ENCODE measurements at places on chromosomes 5 and 9.

- DNase-seq = no peak
Measured at GRCh38 chr9:70630971-70631370, 216.5 kb upstream of the KLF9 start.

- no peak for DNase-seq
Measured at GRCh38 chr5:178590924-178591423, 781 bp upstream of the COL23A1 start.

DNA sequence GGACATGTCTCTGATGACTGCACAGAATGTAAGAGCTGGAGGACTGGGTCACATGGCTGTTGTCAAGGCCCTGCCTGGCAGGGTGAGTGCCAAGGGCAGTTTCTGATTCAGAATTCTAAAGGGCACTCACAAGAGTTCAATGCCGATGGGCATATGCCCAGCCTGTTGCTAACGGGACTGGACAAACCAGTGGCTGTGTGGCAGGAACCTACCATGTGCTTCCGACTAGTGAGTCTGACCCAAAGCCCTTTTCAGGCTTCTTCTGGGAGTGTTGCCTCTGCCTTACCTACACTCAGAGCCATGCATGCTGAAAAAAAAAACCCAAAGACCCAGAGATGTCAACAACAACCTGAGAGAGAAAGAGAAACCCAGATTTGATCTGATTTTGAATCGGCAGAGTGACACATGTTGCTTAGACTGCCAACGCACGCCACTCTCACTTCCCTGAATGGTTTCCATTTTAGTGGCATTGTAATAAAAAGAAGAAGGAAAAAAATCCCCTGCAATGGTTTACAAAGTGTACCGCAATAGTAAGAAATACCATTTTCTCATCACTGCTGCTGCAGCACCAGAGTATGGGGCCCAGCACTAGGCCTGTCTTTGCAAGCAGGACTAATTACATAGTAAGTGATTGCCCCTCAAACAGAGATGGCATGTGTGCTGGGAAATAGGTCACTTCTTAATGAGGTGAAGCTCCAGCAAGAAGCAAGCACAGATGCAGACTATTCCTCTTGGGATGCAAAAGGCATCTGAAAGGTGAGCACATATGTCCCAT lies 194.3 kb downstream of the PALM2AKAP2 start:
- DNase-seq = peak; percentile 36

- no peak for DNase-seq
Measured at GRCh38 chr9:13143281-13143680, 136.2 kb downstream of the MPDZ start.

GRCh38 chr5:84411832-84412605 lies 27.3 kb upstream of the EDIL3 start:
- no peak for DNase-seq

DNA sequence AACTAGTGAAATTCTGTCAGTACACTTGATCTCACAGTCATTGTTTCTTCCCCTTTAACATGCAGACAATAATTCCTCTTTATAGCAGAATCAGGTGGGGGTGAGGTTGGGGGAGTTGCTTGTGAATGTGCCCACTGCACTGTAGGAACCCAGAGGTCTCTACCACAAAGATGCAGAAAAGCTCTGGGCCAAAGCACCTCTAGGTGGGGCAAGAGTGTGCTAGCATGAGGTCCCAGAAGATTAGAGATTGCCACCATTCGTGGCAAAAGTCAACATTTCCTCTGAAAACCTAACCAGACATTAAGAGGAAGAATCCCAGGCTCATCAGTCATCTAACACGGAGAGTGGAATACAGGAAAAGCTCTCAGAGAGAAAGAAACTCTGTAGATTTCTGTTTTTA lies 74.5 kb downstream of the PTCD2 start:
- DNase-seq = no peak

- DNase-seq = no peak
Measured at GRCh38 chr9:109381011-109381729, 60.3 kb upstream of the EPB41L4B start.

DNA sequence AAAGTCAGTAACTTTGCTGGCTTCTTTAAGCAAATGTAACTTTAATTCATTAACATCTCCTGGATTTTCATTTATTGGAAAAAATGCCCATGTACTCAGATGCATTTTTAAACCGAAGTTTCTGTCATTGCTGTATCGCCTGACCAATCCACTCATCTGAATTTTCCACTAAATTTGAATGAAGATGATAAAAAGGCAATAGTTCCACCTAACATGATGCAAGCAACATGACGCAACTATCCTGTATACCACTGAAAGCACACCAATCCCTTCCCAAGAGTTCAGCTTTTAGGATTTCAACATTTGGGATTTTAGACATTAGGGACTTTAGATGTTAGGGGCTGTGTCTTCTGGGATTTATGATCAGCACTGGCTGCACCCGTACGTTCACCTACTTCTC lies 215.6 kb downstream of the KIF4B start:
- DNase-seq = no peak

DNA sequence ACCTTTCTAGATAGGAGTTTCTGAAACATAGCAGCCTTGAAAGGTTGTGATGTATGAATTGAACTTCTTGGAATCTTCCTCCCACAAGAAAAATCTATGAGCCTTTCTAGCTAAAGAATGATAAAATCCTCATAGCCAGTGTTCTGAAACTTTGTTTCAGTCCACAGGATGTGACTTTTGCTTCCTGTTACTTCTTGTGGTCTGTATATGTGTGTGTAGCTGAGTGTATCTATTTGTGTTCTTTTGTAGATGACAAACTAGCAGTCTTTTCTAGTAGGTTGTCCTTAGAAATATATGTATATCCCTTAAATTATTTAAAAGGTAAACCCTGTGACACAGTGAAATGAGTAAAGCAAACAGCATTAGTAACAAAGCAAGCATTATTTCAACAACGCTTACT lies 188.8 kb downstream of the MRPS30 start:
- no peak for DNase-seq

- DNase-seq = no peak
Measured at GRCh38 chr9:135344915-135345500, 134.6 kb upstream of the PPP1R26 start.

- DNase-seq = no peak
Measured at GRCh38 chr5:15495026-15495425, 5.0 kb upstream of the FBXL7 start.

- DNase-seq = no peak
Measured at GRCh38 chr9:104088416-104088815, 5.7 kb upstream of the SMC2 start.

GRCh38 chr5:78518365-78519197 lies 130.0 kb downstream of the LHFPL2 start:
- no peak for DNase-seq

DNA sequence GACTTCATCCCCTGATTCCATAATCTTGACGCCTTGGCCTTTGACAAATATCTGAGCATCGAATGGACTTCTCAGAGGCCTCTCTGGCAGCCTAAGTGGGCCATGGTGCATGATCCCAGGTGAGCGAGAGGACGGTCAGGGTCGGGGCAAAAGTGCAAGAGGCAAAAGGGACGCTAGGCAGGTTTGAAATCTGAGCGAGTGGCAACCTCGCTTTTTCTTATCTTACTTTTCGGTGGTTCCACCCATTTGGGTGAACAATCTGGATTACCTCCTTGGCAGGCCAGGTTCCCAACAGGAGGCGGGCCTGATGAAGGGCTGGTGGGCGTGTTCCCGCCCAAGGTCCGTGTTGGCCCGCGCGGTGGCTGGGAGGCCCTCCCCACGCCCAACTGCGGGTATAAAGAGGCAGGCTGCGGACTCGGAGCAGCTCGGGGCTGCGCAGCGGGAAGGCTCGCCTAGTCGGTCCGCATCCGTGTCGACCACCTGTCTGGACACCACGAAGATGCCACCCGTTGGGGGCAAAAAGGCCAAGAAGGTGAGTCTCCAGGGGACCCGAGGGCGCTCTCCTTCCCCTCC lies at the start of gene BHMT:
TSS of gene BHMT (plus strand) at position 423 of the 573 bp plus-strand sequence. CDS start at position 500, 77 bp downstream.
- DNase-seq = no peak

DNA sequence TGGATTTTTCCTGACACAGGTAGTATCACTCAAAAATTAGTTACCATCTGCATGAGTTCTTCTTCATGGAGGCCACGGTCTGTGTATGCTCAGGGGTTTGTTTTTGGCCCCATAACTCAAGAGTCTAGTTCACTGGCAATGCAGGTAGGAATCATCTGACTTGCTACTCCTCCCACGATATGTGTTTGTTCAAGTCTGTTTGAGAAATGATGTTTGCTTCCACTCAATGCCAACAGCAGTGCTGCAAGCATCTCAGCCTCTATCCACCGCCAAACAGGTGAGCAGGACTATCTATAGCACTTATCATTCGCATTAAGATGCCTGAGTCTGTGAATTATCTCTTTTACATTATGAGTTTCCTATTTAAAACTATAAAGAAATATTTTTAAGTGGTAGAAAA lies 264.8 kb upstream of the PTGER4 start:
- DNase-seq = no peak

GRCh38 chr5:34500236-34500847 lies 155.8 kb upstream of the RAI14 start:
- no peak for DNase-seq

GRCh38 chr9:35844628-35845270 lies 15.7 kb downstream of the TMEM8B start:
- DNase-seq = peak; percentile 55

DNA sequence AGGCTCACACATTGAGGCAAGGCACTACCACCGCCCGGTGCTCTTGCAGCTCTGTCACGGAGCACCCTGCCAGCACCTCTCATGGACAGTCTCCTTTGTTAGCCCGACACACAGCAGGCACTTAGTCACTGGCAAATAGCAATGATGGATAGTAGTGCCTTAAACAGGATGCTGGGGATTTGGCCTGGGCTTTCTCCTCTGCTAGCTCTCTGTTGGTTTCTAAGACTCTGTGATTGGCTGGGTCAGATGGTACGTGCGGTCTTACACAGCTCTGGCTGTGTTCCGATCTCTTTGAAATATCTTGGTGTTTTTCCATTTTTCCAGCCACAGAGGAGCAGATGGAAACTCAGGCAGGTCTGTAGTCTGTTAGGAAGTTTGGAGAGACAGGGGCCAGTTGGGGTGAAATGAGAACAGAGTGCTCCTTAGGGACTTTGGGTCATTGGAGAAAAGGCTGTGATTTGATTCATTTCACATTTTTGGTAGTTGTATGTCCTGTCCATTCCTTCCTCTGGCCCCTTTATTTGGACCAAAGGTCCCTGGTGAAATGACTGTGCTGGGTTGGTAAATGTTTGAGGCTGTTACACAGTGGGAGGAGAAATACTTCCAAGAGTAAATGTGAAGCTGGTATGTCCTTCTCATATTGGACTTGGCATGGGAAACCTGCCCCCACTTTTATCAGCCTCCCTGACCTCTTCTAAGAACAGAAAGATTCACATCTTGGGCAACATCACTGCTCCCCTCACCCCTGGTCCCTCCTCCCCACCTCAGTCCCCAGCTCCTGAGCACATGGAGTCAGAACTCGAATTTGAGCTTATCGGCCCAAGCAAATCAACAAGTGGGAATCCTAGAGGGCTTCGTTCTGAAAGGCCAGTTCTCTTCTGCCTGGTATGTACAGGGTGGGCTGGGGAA lies 3.4 kb downstream of the SMIM3 start:
- DNase-seq = no peak

- no peak for DNase-seq
Measured at GRCh38 chr9:13707612-13708576, 428.4 kb upstream of the MPDZ start.

DNA sequence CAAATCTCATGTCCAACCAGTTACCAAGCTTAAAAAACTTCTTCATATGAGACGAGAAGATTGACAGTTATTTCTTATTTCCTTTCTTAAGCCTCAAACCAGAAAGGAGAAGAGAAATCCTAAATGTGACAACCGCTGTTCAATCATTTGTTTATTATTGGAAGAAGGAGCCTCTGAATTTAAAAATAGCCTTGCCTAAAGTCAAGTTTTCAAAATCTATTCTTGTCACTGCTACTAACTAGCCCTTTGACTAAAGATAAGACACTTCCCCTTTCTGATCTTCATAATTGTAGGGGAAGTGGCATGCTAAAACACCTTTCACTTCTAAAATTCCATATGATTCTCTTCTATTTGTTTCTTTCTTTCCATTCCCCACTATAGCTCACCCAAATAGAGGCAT lies 106.2 kb upstream of the EMB start:
- DNase-seq = no peak

DNA sequence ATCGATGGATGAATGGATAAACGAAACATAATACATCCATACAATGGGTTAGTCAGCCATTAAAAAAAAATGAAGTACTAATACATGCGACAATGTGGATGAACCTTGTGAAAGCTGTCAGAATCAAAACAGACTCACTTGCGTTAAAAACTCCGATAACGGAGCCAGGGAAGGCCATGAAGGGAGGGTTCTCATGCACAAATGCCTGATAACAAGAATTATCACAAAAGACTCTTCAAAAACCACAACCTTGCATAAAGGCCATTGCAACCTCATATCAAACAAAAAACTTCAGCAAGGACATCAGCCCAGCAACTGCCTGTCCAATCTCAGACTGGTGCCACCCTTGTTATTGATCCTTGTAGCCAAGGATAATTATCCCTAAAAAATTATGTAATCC lies 13.7 kb downstream of the ERMP1 start:
- no peak for DNase-seq

DNA sequence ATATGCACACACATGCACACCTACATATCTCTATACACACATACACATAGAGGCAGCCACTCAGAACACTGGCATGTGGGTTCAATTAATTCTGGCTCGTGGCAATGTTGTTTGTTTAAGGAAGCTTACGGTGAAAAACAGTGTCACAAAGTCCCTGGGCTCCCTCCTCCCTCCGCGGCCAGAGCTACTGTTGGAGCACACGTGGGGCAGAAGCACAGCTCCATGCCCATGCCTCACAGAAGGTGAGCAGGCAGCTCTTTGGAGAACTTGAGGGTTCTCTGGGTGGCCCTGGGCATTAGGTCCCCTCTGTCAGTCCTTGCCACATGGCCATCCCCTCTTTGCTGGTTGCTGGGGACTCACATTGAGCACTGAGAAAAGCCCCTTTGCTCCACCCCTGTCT lies 107.5 kb downstream of the GADD45G start:
- DNase-seq = no peak

DNA sequence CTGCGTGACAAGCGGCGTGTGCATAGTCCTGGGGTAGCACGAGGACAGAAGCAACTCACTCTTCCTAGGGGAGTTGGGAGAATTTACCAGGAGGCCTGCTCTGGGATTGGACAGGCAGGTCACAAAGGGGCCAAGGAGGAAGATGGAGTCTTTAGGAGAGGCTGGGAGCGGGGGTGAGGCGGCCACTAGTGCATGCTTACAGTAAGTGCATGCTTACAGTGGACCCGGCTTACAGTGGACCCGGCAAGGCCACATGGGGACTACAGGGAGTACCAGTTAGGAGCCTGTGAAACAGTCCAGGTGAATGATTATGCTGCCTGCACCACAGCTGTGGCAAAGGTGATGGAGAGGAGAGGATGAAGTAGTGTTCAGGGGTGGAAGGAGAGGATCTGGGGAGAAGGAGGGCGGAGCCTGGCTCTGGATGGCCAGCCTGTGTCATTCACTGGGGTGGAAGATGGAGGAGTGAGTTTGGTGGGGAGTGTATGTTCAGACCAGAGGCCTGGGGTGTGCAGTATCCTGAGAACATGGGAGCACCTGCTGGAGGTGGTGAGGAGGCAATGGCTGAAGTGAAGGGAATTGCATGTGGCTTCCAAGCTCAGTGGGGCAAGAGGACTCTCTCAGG lies 78.7 kb downstream of the CRB2 start:
- DNase-seq = no peak
